ENCODE measurements at places on chromosomes 5 and 9. TPM values are rescaled to one million over a fixed set of nuclear protein-coding genes. Genes with fewer than 3 reads are reported as not detected.

- peak overlapping the region; percentile 49 for H3K27ac ChIP-seq
- H3K4me1 ChIP-seq, result peaks cover 7% of the 10 kb centered on the region
- H3K4me3 ChIP-seq, result no peak overlapping the region
- H3K36me3 ChIP-seq, result no peaks in the 10 kb centered on the region
- H3K27me3 ChIP-seq, result peaks cover 42% of the 10 kb centered on the region
- no peak for DNase-seq
Measured at GRCh38 chr9:88998911-88999310, 7.6 kb downstream of the S1PR3 start.

GRCh38 chr5:36635721-36636390 lies 29.4 kb downstream of the SLC1A3 start:
- DNase-seq, result no peak
- H3K4me3 ChIP-seq, result no peak overlapping the region
- H3K4me1 ChIP-seq, result no peaks in the 10 kb centered on the region
- no peak overlapping the region for H3K27ac ChIP-seq
- no peaks in the 10 kb centered on the region for H3K36me3 ChIP-seq

DNA sequence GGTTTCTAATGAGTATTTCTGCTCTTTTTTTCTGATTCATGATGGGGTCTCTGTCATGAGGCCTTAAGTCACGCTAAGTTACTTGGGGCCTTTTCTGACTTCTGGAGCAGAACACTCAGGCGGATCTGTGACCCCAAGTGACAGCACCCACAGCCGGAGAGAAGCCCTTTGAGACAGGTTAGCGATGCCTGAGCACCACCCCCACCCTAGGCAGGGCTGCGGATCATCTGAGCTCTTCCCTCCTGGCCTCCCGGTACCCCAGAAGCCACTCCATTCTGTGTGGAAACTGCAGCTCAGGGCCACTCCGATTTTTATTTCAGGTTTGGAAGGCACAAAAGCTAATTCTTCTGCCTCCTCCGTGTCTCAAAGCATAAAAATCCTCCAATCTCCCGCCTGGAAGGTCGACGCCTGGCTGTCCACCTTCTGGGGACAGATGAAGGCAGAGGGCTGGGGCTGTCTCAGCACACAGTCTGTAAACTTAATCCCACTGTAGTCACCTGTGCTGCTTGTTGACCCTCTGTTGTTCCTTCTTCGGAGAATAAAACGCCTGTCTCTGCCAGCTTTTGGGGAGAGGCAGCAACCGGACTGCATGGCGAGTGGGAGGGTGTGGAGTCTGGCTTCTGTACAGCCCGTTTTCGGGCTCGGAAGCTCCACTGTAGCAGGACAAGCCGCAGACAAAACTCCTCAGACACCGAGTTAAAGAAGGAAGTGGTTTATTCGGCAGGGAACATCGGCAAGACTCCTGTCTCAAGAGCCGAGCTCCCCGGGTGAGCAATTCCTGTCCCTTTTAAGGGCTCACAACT lies 88.8 kb downstream of the SPRY4 start:
- no peak overlapping the region for H3K27ac ChIP-seq
- H3K36me3 ChIP-seq, result no peaks in the 10 kb centered on the region
- DNase-seq, result no peak
- peaks cover 3% of the 10 kb centered on the region for H3K4me1 ChIP-seq

DNA sequence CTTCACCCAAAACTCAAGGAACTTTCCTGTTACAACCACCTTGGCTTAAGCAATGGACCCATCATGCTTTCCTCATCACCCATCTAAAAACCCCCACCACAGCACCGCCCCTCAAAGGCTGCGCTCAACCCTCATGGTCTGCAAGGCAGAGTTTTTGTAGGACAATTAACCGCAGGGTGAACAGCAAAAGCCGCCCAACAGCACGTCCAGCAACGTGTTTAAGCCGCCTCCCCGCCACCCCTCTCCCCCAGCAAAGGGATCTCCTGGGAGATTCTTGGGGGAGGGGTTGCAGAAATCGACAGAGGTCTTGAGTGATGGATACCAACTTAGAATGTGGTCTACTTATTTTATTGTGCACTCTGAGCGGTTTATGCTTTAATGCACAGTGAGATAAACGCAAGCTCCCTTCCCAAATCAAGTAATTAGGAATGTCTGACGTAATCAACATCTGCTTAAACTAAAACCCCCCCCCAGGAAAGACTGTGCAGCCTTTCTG lies 1.9 kb downstream of the ROR2 start:
- no peak for DNase-seq
- peak overlapping the region; percentile 14 for H3K4me3 ChIP-seq
- H3K27me3 ChIP-seq, result peaks cover 60% of the 10 kb centered on the region
- peaks cover 10% of the 10 kb centered on the region for H3K4me1 ChIP-seq

The SPATA6L gene
- polyA plus RNA-seq, result not detected
